GM10248 (cell line): ENCODE measurements at places on chromosomes 1 and 21.

GRCh38 chr1:205188098-205188497 is 23.4 kb downstream of the DSTYK start:
- DNase-seq = no peak

- DNase-seq = no peak
These were observed 12.1 kb downstream of the CLCA2 start for GRCh38 chr1:86436041-86436440.

DNA sequence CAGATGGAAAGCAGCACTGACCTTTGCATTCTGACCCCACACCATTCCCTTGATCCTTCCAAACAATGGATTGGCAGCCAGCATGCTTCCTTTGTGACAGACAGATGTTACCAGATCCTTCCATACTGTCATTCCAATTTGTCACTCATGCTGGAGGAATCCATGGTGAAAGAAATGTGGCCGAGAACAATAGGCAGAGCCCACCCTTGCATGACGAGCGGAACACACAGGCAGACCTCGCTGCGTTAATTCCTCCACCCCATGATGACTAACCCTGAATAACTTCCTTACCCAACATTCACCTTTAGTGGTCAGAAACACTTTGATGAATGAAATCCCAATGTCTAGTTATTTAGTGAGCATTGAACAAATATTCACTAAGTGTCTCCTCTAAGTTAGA is 45.1 kb downstream of the PDPN start:
- DNase-seq = no peak

GRCh38 chr1:24954631-24955030 is 24.6 kb upstream of the RUNX3 start:
- DNase-seq = no peak

- DNase-seq = no peak
These were observed 334.2 kb downstream of the NTNG1 start for GRCh38 chr1:107474877-107475612.

DNA sequence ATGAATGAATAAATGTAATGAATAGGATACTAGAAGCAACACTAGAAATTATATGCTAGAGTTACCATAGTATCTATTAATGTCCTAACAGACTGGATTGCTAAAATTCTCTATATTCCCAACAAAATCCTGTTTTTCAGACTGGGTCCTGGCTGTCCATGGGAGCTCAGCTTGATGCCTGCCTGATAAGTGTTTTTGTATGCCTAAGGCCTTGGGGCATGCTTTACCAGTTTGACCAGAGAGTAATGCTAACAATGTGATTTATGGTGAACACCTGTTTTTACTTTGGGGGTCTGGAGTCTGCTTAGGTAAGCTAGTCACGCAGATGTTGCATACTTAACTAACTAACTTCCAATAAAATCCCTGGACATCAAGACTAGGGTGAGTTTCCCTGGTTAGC is 318.8 kb upstream of the DEPDC1 start:
- DNase-seq = no peak

GRCh38 chr1:29180497-29181412 is 945 bp downstream of the SRSF4 start:
- DNase-seq = peak; percentile 28

DNA sequence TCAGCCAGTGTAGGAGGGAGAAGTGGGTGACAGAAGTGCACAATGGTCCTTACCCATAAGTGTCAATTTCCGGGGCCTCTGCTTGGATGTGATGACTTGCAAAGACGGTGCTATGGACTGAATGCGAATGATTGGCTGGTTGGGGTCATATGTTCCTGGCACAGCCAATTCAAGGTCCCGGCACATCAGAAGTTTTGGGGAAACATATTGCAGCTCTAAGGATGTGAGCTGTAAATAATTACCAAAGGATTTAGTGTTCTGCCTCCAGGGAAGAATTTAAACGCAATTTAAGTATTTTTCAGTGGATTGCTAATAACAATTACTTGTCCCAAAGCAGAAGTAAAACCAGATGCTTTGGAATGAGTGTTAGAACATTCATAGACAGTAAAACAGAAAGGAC is 26.9 kb upstream of the EXOSC10 start:
- no peak for DNase-seq

GRCh38 chr1:228015276-228016180 is 8.7 kb downstream of the WNT3A start:
- DNase-seq = peak; percentile 14

DNA sequence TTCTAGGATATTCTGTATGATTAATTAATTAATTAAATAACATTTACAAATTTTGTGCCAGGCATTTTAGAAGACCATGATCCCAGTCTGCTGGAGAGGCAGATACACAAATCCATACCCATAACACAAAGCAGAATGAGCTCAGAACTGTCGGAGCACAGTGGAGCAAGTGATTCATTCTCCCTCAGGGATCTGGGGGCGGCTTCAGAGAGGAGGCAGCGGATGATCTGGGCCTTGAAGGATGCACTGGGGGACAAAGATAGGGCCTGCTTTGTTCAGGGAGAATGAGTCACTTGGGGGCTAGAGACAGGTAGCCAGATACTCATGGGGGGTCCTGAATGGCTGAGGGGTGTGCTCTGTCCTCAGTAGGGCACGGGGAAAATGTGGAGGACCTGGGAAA is 50.9 kb upstream of the TRABD2B start:
- no peak for DNase-seq

GRCh38 chr1:8095584-8095983 is 69.5 kb upstream of the ERRFI1 start:
- DNase-seq = no peak

GRCh38 chr1:100894603-100895539 is at the start of gene EXTL2:
Gene EXTL2 (minus strand): TSS chr1:100894842. CDS start chr1:100888757, 6,085 bp downstream.
- DNase-seq = peak; percentile 70

- no peak for DNase-seq
These were observed 8.2 kb downstream of the CLCC1 start for GRCh38 chr1:108955111-108955510.

DNA sequence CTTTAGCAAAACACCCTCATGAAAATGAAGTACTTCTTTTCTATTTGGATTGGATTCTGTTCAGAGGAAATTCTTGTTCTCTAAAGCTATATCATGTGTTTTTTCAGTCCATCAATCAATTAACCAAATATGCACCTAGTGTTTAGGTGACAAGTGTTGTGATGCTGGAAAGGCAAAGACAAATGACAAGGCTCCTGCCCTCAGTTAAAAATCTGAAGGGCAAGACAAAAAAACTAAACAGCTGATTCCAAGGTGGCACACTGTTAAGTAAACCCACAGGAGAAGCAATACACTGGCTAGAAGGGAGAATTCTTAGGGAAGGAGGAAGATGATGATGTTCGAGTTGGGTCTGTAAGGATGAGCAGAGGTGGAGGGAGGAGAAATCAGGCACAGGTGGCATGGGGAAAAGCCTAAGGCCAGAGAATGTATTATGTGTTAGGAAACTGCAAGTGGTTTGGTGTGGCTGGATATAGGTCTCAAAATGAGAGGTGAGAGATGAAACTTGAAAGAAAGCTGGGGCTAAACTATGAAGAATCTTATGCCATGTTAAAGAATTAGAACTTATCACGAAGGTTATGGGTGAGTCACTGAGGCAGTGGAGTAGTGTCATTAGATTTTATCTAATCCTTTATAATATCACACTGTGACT is 51.8 kb upstream of the GFI1 start:
- DNase-seq = peak; percentile 49

DNA sequence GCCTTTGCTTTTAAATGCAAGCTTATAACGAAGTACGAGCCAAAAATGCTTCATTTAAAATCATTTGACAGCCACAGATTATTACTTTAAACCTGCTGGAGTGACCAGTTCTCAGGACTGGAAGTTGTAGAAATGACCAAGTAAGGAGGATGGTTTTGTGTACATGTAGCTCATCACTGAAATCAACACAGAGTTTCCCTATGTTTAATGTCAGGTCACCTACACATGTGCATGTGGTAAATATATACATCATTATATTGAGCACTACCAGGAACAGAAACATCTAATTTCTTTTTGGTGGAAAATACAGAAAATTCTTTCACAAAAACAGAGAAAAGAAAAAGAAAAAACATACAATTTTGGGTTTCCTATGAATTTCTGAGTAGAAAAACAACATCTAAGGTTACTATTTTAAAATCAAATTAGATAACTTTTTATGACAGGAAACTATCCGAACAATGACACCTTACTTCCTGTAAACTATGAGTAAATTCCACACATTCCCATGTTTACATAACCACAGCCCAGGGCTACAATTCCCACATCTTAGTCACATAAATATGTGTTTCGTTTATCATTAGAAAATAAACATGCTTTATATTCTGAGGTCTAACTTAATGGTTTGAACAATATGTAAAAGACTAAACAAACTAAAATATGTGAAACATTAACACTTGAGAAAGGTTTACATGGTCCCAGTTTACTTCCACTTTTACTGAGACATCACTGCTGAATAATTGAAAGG is 73.6 kb downstream of the ZNF281 start:
- DNase-seq = no peak

DNA sequence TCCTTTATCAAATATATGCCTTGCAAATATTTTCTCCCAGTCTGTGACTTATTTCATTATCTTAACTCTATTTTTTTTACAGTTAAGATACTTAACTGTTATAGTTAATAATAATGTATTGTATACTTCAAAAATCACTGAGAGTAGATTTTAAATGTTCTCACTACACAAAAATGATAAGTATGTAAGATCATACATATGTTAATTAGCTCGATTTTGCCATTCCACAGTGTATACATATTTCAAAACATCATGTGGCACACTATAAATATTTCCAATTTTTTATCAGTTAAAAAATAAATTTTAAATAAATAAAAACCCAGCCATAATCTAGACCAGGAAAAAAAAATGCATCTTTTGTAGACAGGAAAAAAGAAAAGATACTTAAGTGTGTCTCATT is 27.2 kb downstream of the CTTNBP2NL start:
- no peak for DNase-seq

DNA sequence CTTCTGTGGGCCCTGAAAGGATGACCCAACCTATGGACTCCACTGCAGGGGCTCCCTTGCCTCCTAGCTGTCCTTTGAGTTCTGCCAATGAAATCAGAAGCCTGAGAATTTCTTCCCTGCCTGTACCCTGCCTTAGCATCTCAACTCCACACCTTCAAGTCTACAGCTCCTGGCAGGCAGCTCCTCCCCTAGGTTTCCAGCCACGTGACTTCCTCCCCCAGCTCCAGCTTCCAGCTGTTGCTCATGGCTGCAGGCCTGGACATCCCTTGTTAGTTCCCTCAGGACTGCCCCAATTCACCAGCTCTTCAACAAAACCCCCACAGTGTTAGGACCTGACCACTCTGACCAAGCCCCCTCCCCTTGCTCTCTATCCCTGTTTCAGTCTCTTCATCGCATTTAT is 2.4 kb downstream of the RCAN1 start:
- no peak for DNase-seq

DNA sequence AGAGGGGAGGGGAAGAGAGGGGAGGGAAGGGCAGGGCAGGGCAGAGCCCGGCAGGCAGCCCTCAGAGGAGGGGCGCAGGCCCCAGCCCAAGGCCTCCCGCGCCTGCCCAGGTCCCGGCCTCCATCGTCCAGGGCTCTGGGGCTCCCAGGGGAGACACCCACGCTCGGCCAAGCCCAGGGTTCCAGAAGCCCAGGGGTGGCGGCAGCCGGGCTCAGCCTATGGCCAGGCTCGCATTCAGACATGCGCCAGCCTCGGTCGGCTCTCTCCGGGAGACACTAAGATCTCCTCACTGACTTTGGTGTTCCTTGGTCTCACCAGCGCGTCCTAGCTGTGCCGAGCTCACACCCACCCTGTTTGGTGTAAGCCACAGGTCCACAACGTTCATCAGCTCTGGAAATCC is 7.1 kb upstream of the ANKRD65 start:
- DNase-seq = no peak

DNA sequence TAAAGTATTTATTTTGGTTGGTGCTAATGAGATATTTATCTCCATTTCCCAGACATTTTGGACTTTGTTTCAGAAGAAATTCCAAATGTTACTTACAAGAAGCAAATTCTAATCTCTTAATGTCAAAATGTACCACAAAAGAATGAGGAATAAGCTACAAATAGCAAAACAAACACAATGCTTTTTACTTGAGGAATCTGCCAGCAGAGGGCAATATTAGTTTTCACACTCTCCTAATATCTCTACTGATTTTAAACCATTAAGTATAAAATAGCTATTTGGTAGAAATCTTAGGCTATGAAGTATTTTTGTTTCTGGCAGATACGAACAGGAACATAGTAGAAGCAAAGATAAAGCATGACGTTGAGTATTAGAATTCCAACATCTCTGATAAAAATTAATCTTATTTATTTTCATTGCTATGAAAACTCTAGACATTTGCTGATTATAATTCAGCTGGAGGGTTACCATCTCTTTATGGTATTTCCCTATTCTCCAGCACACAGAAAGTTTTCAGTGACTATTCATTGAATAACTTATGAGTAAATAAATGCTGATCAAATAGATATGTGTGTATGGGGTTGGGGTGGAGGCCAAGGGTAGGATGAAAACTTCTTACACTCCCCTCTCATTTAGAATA is 13.4 kb upstream of the HMCN1 start:
- DNase-seq = no peak

GRCh38 chr1:231931146-231931545 is 304.6 kb downstream of the DISC1 start:
- no peak for DNase-seq

DNA sequence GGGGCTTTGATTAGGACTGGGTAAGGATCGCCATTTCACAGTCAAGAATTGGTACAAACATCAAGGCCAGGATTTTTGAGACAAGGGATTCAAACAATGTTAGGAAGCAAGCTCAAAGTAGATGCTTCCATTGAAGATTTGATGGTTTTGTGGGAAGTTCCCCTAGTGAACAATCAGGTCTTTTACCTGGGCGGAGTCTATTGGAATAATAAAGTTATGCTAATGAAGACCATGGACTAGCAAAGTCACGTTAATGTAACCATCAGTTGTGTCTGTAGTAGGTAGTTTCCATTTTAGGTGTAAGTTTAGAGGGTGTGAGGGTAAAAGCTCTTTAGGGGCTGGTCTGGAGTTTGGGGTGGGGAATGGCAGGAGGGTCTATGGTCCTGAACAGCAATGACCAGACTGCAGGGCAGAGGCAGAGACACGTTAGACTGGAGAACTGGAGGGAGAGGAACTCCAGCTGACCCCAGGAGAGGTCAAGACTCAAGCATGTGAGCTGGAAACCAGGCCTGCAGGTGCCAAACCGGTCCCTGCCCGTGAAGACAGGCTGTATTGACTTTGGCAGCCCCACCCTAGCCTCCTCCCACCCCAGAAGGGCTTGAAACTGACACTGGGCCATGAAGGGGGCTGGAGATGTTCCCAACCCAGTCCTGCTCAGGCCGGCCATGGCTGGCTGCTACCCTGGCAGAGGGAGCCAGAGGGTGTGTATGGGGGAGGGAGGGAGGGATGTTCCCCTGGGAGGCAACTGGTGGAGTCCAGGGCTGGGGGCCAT is 36.0 kb upstream of the GPR37L1 start:
- no peak for DNase-seq

DNA sequence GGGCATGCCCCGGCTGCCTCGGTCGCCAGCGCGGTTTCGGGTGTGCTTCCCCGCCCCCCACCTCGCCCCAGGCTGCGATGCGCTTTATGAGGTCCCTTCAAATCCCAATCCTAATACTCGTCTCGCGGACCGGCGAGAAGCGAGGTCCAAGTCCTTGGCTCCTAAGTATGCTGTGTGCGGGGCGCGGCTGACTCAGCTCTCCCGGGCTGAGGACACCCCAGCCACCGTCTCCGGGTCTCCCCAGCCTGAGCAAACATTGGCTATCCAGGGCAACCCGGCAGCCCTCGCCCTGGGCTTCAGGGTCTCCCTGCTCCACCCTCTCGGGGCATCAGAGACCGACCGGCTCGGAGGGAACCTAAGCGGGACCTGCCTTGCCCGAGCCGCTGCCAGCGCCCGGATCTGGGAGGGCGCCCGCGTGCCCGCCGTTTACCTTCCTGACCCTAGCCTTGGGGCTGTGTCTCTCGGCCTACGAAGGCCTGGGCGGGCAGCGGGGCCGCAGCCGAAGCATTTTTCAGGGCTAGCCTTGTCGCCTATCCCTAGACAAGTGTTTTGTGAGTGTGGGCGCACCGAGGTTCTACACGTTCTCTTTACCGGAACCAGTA is 1.2 kb downstream of the ITPKB start:
- no peak for DNase-seq
